Astrocyte of the spinal cord (primary cell): ENCODE measurements at places on chromosomes 2 and 18.

DNA sequence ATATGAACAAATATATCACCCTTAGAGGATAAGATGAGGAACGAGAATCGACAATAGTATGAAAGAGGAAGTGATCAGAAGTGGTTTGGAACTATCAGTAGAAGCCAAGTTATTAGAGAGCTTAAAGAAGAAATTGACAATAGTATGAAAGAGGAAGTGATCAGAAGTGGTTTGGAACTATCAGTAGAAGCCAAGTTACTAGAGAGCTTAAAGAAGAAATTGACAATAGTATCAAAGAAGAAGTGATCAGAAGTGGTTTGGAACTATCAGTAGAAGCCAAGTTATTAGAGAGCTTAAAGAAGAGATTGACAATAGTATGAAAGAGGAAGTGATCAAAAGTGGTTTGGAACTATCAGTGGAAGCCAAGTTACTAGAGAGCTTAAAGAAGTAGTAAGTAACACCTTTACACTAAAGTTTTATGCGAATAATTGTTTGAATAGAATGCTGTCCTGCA, 175.5 kb downstream of the ZNF407 start:
- DNase-seq, result no peak

- DNase-seq, result no peak
Measured at GRCh38 chr18:62977512-62977911, 262.2 kb downstream of the PHLPP1 start.

DNA sequence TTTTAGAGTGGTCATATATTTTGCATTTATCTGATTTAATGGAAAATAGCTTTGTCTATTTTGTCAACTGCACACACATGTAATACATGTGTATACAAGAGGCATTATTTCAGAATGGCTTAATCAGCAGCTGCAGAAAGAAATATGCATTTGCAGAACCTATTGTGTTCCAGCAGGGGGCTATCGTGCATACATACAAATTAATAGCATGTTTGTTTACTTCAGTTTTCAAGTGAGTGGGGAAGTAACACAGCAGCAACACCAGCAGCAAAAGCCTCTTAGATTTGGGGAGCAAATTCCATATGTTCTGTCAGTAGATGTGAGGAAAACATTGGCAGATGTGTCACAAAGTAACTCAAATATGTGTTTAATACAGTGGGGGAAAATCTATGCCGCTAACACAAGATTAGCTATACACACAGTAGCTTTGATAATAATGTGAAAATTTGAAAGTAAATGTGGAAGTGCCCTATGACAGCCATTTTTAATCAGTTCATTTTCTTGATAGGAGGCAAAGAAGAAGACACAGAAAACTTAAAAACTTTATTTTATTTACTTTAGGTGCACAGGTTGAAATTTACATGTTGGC, 218.1 kb downstream of the WDR7 start:
- peak; percentile 42 for DNase-seq

DNA sequence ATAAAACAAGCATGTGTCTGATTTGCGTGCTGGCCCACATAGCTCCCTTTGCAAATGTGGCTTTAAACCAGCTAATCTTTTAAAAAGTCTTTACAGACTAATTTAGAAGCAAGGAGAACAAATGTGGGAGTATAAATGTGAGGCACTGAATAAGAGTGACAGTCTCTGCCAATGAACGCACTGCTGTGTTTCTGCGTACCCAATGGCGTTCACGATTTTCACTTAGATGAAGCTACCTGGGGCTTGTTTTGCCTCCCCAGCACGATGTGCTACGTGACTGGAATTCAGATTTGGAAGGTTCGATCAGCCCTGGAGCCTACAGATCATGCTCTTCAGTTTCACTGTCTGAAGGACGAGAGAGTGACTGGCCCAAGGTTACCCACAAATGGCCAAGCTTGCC, 10.8 kb upstream of the CRACDL start:
- DNase-seq, result no peak

- no peak for DNase-seq
Measured at GRCh38 chr18:46419391-46420141, 237.5 kb downstream of the LOXHD1 start.

GRCh38 chr2:41896186-41896846, 151.5 kb upstream of the PKDCC start:
- DNase-seq, result no peak
